Stimulated activated CD4-positive, alpha-beta T cell treated with anti-CD3 and anti-CD28 coated beads, Interleukin-15, amount 100 ng/mL, for 48 hours (primary cell): ENCODE measurements at places on chromosomes 3 and 15.

- DNase-seq = no peak
Observed at GRCh38 chr15:101621961-101622360, 30.2 kb downstream of the TM2D3 start.

GRCh38 chr3:72123908-72124441 is 339.0 kb upstream of the PROK2 start:
- DNase-seq = peak; percentile 20

DNA sequence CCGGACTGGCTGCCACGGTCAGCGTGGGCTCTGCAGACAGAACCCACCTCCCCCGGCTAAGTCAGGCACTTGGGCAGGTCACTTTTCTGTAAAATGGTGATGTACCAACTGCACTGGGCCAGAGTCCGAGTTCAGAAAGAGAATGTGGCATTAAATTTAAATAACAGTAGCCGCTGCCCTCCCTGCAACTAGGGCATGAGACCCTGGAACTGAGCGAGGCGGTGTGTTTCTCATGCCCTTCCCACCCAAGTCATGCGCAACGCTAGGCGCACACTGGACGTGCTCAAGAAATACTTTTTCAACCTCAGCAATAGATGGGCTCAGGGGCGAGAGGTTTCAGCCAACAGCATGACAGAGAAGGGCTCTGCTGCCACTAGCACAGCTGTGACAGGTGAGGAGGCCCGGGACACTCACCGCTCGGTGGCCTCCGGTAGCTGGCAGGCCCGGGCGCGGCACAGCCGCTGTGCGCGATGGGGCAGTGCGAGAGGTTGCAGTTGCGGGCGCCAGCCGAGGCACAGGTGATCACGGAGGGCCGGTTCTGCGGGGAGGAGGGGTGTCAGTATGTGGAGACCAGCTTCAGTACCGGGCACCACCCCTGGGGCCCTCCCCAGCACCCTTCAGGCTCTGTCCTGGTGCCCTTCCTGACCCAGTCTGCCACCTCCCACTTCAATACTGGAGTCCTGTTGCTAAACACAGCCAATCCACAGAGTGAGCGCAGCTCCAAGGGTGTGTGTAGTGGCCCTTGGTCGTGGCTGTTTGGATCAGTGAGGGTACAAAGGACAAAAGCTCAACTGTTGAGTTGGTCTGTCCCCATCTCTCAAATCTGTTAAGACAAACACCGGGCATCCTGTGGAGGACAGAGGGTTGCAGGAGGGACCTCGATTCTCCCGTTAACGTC is 84.5 kb downstream of the VGLL4 start:
- no peak for DNase-seq

DNA sequence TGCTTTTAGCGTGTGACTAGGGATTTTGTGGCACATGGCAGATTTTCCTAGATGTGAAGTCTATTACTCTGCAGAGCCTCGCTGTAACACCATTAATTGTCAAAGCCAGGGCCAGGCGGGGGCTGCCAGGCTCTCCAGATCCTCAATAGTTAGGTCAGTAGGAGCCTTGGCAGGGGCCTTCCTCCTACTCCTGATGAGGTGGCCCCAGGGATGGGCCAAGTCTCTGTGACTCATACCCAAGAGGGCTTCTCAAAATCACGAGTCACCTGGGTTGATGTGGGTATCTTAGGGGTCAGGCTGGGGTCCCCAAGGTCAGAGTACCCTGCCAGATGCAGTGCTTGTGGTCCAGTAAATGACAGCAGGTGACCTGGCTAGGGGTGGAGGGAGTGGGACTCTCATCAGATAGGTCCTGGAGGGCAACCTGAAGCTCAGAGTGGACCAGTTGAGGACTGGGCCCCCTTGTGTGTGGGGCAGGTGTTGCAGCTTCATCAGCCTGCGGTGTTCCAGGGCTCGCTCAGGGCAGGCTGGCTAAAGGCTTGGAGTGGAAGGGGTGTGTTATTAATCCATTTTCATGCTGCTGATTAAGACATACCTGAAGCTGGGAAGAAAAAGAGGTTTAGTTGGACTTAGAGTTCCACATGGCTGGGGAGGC is 88.5 kb upstream of the MYZAP start:
- DNase-seq = no peak

GRCh38 chr15:99447497-99448371 is 118.0 kb upstream of the MEF2A start:
- DNase-seq = no peak

- no peak for DNase-seq
Observed at GRCh38 chr3:52080830-52081719, 24.7 kb upstream of the DUSP7 start.
